ENCODE measurements at places on chromosomes 6 and 20.

DNA sequence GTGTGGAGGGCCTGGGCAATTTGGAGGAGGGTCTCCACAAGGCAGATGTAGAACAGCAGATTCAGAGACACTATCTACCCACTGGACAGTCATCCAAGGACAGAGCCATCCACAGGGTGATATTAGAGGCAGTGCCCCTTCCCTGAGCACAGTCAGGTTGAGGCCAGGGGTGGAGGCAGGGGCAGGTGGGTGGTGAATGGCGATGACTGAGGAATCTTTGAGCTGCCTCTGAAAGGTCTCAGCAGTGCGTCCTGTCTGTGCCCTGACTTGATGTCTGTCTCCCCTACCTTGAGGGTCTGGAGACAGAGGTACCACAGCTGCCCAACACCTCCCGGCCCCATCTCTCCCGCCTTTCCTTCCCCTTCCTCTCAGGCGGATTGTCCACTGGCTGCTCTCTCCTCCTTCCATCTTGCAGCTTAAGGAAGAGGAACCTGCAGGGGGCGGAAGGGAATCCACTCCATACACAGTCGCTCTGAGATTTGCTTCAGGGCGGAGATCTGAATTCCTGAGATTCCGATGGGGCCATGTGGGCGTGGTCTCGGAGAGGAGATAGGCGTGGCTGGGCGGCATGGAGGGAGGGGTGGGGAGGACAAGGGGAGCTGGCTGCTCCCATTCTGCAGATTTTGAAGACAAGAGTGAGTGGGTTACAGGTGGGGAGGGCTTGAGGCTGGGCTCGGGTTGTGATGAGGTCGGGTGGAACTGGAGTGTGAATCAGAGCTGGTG lies 1.7 kb downstream of the MUCL3 start:
- no peak for DNase-seq

GRCh38 chr6:113697632-113698410 lies 159.3 kb upstream of the MARCKS start:
- DNase-seq, result no peak

- no peak for DNase-seq
Measured at GRCh38 chr6:139711804-139712585, 337.5 kb upstream of the CITED2 start.

- DNase-seq, result no peak
Measured at GRCh38 chr20:44019638-44020335, 105.1 kb downstream of the TOX2 start.

DNA sequence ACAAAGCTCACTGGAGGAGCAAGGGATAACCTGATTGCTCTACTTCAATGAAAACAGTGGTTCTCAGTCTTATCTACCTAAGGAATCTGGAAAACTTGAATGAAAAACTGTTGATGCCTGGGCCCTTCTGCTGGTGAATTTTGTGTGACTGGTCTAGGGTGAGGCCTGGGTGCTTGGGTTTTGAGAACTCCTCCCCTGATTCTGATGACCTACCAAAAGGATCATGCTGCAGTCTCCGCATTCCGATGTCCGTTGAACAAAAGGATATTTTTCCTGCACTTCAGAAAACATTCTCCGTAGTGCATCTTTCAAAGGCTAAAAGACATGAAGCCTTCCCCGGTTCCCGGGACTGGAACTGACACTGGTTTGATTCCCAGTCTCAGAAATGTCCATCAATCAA lies 157.9 kb downstream of the SYNDIG1 start:
- no peak for DNase-seq

DNA sequence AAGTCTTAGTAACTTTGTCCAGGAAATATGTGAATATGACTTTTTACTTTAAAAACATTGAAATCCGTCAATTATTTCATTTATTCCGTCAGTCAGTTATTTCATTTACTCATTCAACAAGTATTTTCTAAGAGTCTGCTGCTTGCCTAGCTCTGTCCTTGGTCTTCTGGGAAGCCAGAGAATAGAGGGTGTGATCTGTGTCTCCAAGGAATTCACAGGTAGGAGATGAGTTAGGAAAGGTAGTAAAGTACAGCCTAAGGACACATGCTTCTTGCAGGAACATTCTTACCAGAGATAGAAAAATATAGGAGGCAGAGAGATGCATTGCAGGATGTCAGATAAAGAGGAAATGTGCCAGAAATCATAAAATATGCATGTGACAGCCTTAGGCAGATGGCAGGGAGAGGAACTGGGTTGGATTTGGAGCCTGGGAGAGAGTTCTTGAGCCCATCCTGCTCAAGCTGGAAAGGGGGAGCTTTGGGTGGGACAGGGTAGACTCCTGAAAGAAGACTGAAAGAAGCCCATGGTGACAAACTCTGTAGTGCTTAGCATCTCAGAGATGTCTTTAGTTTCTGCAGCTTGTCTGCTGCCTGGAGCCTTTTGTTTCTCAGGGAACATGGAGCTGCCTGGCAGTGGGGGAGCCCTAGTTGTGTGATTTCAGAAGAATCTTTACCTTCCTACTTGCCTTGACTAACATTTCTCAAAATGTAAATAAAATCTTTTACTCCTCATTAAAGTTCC lies 3.5 kb downstream of the SH3BGRL2 start:
- no peak for DNase-seq

GRCh38 chr20:35991142-35991771 lies 22.9 kb downstream of the CNBD2 start:
- DNase-seq, result no peak

GRCh38 chr20:44264287-44264686 lies 17.2 kb downstream of the GDAP1L1 start:
- DNase-seq, result no peak

- DNase-seq, result no peak
Measured at GRCh38 chr6:32668226-32668747, 1.8 kb upstream of the HLA-DQB1 start.

DNA sequence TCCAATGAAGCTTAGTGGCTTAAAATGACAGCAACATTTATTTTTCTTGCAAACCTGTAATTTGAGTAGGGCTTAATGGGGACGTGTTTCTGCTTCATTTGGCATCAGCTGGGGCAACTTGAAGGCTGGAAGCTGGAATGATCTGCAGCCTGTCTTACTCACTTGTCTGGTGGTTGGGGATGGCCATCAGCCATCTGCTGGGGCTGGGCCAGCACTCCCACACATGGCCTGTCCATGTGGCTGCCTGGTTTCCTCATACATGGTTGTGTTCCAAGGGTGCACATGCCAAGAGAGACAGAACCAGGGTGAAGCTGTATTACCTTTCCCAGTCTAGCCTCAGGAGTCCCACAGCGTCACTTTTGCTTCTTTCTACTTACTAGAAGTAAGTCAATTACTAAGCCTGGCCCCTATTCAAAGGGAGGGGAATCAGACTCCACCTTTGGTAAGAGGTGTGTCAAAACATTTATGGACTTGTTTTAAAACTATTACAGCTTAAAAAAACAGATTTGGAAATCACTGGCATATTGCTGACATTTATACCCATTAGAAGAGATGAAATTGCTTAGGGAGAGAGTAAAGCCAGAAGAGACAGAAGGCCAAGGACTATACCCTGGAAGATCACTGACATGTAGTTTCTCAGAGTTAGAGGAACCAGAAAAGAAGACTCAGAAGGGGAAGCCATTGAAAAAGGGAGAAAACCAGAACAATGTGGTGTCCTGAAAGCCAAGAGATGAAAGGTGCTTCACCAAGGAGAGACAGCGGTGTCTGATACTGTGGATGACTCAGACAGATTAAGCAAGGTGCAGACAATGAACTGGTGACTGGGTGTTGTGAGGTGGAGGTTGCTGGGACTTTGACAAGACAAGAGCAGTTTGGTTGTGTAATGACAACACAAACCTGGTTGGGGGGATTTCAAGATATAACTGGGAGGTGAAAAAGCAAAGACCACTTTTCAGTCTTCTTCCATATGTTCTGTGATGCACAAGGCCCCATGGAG lies 345.2 kb downstream of the GJA1 start:
- peak; percentile 97 for DNase-seq

Data from vagina (tissue), 2 donors.